CD4-positive, alpha-beta memory T cell (primary cell): ENCODE measurements at places on chromosomes 6 and 20.

DNA sequence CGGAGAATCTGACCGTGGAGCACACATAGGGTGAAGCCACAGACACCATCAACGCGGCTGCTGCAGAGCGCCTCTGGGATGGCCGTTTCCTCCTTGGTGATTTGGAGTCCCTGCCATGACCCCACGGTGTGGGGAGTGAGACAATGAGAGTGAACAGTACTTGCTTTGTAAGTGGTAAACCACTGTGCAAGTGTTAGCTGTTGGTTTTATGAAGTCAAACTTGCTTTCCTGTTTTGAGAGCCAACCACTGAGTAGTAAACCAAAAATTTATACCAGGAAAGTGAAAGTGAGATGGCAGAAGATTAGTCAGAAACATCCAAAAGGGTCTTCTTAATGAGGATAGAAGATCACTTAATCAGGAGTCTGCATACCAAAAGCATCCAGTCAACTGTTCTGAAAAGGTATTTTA, 160.7 kb downstream of the FOXC1 start:
- no peak for DNase-seq

GRCh38 chr20:50967586-50967985, 9.0 kb downstream of the MOCS3 start:
- DNase-seq = no peak

DNA sequence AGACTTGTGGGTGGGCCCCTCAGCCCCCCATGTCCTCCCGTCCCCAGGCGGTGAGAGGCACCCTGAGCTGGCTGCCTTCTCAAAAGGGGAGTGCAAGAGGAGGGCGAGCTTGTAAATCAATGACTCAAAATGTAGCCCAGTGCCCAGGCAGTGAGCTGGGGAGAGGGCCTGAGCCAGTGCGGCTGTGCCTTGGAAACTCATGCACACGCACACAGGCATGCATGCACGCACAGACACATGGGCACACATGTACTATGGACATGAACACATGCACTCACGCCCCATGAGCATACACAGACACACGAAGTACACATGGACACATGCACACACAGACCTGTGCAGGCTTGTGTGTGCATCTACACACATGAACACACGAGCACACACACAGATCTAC, 133.5 kb downstream of the TAF4 start:
- DNase-seq = no peak

GRCh38 chr20:54717983-54718382, 242.6 kb downstream of the DOK5 start:
- no peak for DNase-seq

- DNase-seq = no peak
Observed at GRCh38 chr6:168664956-168665355, 224.0 kb downstream of the SMOC2 start.

- no peak for DNase-seq
Observed at GRCh38 chr6:17032988-17033634, 68.7 kb upstream of the STMND1 start.

DNA sequence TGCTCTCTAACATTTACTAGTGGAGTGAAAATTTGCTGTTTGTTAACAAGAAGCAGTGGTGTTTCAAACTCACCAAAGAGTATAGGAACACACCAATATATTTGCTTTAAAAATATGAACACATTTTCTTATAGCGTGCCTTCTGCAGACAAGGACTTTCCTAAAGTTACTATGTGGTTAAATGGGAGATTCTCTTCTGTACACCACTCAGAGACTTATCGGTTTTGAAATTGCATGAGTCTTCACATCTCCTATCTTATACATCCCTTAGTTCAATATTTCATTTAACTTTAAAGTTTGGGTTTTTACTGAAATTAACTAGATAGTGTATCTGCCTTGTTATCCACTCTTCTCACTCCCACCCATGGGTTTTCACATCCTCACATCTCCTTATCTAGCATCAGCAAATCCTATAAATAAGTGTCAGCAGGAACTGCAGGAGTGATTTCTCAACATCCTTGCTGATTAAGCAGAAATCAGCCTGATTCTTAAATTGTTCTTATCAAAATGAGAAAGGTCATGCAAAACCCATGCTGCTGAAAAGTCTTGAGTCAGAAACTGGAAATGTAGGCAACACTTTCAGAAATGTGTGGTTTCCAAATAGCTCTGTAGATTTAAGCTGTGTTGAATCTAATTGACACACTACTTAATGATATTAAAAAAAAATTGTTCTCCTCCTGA, 1075.6 kb upstream of the GJE1 start:
- no peak for DNase-seq

GRCh38 chr20:49505518-49505917, 23.1 kb upstream of the KCNB1 start:
- DNase-seq = no peak

DNA sequence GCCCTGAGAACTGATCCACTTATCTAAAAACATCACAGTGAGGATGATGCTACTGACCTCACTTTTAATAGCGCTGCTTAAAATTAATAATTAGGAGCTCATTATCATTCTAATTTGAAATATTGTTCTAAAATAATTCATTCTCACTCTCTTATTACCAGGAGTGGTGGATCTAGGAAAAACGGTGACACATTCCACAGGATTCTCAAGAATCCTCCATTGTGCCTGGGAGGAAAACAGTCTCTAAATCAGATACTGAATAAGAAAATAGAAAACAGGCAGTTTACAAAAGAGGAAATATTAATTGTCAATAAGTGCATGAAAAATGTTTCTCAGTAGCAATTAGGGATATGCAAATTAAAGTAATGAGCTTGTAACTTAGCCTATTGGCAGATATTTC, 187.4 kb downstream of the TENT5A start:
- DNase-seq = no peak

GRCh38 chr6:86215323-86215722, 572.6 kb upstream of the SYNCRIP start:
- DNase-seq = no peak

DNA sequence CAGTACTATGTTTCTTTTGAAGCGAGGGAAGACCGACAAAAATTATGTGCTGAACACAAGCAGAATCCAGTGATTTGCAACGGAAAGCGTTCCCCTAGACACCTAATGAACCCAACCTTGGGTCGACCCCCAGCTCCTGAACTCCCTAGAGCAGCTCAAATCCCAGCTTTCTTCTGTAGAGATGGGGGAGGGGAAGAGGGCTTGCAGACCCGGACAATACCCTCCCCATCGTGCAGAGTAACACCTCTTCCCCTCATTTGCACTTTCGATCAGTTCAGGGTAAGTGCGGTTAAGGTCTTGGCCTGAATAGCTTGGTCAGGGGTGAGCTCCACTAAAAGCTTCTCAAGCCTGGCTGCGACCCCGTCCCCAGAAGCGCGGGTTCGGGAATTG, 404 bp downstream of the CEP162 start:
- DNase-seq = no peak

- DNase-seq = no peak
Observed at GRCh38 chr6:45477278-45477677, 99.5 kb upstream of the SUPT3H start.

GRCh38 chr6:163252061-163252591, 162.4 kb upstream of the QKI start:
- DNase-seq = no peak

DNA sequence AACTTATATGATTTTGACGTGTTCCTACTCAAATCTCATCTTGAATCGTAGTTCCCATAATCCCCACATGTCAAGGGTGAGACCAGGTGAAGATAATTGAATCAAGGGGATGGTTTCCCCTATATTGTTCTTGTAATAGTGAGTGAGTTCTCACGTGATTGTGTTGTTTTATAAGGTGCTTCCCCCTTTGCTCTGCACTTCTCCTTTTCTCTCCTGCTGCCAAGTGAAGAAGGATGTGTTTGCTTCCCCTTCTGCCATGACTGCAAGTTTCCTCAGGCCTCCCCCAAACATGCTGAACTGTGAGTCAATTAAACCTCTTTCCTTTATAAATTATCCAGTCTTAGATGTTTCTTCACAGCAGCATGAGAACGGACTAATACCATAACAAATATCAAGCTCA, 83.2 kb downstream of the MANEA start:
- DNase-seq = no peak

DNA sequence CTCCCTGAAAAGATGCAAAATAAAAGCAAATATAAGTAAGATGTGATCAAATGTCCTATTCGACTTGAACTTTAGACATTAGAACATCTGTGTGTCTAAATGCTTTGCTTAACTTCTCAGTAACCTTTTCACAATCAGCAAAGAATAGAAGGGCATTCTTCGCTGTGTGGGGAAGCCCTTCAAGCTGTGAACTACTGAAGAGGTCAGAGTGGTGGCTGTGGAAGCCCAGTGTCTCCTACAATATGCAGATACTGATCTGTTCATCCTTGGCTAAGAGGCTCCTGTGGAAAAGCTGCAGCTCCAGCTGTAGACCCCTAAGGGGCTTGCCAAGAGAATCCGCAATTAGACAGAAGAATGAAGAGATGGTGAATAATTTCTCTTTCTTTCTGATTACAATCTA, 400.3 kb upstream of the SASH1 start:
- no peak for DNase-seq

DNA sequence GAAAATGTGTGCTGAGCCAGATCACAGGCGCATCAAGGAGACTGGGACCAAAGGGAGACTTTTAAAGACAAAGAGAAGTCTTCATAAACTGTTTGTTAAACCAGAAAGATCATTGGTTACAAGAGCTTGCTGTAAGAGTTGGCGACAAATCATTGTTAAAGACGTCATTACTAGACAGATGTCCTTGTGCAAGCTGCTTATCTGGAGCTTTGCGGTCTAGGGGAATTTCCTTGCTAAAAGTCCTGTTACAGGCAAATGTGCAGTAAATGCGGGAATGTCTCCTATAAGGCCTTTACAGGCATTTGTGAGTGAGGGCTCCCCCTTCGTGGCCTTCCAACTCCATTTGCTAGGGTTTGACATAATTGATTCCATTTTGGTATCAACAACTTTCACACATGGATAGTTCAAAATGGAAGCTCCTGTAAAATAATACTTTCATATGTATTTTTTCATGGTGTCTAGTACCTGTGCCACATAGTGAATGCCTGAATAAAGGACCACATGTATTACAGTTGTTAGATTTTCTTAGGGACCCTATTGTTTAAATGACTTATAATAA, 362.4 kb downstream of the UTRN start:
- no peak for DNase-seq

- no peak for DNase-seq
Observed at GRCh38 chr6:105606831-105607463, 204.1 kb upstream of the PREP start.

DNA sequence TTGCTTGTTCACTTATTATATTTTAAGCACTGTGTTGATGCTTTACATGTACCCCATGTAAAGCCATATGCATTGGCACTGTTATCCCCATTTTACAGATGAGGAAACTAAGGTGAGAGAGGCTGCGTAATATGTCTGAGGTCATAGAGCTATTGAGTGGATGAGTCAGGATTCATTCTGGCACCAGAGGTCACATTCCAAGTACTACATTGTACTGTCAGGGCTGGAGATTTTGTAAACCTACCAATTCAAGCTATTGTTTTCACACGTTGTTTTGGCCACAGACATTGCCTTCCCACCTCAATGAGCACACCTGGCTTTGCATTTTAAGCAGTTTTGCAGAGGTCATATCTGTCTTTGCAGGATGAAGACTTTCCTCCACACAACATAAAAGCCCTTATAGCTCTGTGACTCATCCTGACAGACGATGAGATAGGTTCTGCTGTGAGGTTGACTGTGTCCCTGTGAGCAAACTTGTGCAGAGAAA, 33.2 kb downstream of the ANKS1A start:
- no peak for DNase-seq

- no peak for DNase-seq
Observed at GRCh38 chr20:54199283-54199682, 8.6 kb upstream of the PFDN4 start.

DNA sequence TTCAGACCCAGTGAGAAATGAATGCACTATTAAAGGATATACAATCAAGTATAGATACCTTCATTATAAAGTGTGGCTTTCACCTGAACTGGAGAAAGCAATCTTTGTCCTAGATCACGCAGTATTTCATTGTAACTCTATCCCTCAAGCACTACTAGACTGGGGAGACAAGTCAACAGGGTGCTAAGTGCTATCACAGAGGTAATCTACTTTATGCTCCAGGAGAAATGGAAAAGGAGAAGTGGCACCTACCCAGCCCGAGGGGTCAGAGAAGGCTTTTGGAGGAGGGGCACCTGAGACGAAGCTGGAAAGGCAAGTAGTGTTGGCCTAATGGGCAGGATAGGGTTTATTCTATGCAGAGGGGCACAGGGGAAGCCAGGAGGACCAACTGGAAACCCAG, 17.1 kb downstream of the ZHX3 start:
- DNase-seq = no peak

GRCh38 chr20:60131375-60131774, 173.2 kb downstream of the CDH26 start:
- DNase-seq = no peak

DNA sequence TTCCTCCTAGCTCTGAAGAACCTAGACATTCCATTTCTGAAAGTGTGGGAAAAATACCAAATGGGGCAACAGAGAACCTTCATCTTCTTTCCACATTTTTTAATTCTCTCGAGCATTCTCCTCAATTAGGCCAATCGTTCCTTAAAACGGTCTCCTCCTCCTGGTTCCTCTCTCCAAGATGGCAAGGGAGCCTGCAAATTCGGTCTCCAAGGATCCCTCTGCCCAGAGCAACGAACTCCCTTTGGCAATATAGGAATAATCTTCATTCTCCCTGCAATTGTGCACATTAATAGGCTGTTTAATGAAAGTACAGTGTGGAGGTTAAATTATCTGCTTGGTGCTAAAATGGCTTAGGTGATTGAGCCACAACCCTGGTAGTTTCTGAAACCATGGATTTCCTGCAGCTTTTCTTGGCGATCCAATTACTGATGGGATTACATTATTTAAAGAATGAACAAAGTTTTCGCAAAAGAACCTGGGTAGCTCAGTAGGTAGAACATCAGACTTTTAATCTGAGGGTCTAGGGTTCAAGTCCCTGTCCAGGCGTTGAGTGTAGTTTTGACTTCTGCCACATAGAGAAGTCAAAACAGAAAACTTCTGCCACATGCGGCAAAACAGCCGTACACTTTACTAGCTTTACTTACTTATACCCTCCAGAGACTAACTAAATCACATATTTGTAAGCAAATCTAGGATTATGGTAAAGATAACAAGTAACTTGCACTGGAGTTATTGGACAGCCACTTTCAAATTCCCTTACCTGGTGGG, 102.9 kb upstream of the ZNF184 start:
- no peak for DNase-seq

DNA sequence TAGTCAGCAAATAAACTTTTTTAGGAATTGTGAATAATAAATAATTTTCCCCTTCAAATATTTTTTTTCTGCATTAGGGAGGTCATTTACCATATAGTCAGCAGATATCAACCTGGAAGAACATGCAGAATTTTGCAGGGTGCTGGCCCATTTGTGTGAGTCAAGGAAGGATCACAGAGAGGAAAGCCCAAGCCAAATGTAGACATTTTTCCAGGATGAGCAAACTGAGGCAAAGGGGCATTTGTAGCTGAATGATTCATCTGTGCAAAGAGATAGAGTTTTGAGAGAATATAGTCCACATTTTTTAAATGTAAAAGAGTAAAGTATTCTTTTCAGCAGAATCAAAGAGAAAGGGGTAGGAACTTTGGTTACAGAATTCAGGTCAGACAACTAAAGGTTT, 555.5 kb upstream of the MARCKS start:
- no peak for DNase-seq

GRCh38 chr20:50295762-50296449, 105.3 kb downstream of the CEBPB start:
- DNase-seq = no peak

GRCh38 chr6:166691746-166692145, 64.7 kb upstream of the RPS6KA2 start:
- no peak for DNase-seq
